Activated naive CD8-positive, alpha-beta T cell treated with anti-CD3 and anti-CD28 coated beads, Interleukin-2, amount 10 ng/mL, durations not matched to agents 7 days and 5 days (primary cell): ENCODE measurements at places on chromosomes 4 and X. TPM values are rescaled to one million over a fixed set of nuclear protein-coding genes. Genes with fewer than 3 reads are reported as not detected.

The VSIG4 gene
- total RNA-seq: 0.48 TPM

The SORCS2 gene
- total RNA-seq: not detected

DNA sequence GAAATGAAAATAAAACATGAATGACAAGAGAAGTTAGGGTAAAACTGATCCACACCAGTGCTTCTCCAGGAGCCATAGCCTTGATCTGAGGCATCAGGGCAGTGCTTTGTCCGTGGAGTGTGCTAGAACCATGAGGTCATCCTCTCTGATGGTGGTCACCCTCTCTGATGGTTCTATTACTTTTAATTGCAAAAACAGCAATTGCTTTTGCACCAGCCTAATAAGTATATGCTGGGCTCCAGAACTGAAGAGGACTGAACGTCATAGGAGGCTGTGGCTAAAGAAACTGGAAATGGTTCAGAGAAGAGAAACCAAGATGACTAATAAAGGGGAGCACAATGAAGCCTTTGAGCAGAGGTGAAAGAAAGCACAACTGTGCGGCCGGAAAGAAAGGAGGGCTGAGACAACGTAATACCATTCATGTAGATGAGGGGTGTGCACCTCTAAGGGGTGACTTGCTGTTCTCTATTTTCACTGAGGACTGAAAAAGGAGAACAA is 17.0 kb upstream of the TMEM154 start:
- H3K27ac ChIP-seq: no peak overlapping the region
- H3K4me3 ChIP-seq: no peak overlapping the region
- H3K4me1 ChIP-seq: peaks cover 14% of the 10 kb centered on the region
- peaks cover 5% of the 10 kb centered on the region for H3K27me3 ChIP-seq
- no peak for DNase-seq

DNA sequence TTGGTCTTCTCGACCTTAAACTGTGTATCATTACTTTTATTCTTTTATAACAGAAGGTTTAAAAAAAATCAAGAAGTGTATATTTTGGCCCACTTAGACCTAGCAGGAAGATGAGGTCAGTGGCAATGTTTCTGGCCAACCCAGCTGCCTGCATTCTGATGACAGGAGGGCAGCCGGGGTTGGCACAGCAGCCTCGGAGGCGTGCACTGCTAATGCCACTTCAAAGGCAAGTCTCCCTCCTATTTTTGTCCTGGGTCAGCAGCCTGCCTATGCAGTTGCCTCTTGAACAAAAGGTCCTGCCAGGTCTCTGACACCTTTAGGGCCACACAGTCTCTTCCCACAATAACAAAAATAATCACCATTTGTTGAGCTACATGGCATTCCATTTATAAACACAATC is 89.4 kb upstream of the MYOZ2 start:
- no peaks in the 10 kb centered on the region for H3K4me1 ChIP-seq
- no peak overlapping the region for H3K27ac ChIP-seq
- no peak for DNase-seq
- peaks cover 14% of the 10 kb centered on the region for H3K27me3 ChIP-seq

The ATP2B3 gene
- not detected for total RNA-seq

The KLKB1 gene
- total RNA-seq: 0.48 TPM

The EGF gene
- total RNA-seq: not detected

- H3K4me1 ChIP-seq: no peaks in the 10 kb centered on the region
- no peak overlapping the region for H3K27ac ChIP-seq
- H3K4me3 ChIP-seq: no peak overlapping the region
- no peak for DNase-seq
- H3K36me3 ChIP-seq: no peaks in the 10 kb centered on the region
These were observed 136.5 kb upstream of the SMIM31 start for GRCh38 chr4:164617426-164617825.

DNA sequence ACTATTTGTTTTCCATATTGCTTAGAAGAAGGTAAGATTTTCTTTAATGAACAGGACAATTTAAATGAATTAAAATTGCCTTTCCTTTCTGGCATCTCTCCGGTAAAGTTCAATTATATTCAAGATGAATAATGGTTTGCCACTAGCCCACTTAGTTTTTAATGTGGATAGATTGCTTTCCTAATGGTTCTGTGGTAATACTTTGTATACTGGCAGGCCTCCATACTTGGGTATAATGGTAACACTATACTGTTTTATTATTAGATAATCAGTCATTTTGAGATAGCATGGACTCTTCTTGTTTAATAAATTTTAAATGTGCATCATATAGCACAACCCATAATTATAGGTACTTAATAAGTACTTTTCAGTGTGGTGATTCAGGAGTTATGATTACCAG is 89.5 kb downstream of the ELOVL6 start:
- DNase-seq: no peak
- no peaks in the 10 kb centered on the region for H3K27me3 ChIP-seq
- no peaks in the 10 kb centered on the region for H3K4me1 ChIP-seq
- H3K4me3 ChIP-seq: no peak overlapping the region
- H3K27ac ChIP-seq: no peak overlapping the region
